Left hindlimb (tissue), 1 donor: ENCODE measurements at places on chromosomes 6 and 20.

DNA sequence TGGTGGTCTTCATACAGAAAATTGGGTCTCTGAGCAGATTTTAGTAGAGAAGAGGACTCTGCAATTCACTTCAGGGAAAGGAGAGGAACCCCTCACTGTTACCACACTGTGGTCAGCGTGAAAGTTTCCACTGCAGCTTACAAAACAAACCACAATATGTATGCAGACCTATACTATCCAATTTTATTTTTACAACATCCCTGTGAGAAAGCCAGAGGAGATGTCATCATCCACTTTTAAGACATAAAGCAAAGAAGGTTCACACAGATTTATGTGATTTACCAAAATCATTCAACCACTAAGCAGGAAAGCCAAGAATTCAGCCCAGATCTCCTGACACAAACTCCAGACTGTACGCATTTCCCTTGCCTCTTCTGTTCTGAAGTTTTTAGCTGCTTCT lies 442.4 kb downstream of the FRK start:
- peak; percentile 58 for DNase-seq

GRCh38 chr6:93790981-93791380 lies 371.6 kb upstream of the EPHA7 start:
- no peak for DNase-seq

GRCh38 chr20:40673442-40673841 lies 15.6 kb downstream of the MAFB start:
- no peak for DNase-seq

- DNase-seq: no peak
Observed at GRCh38 chr6:5464099-5464885, 203.0 kb downstream of the FARS2 start.

DNA sequence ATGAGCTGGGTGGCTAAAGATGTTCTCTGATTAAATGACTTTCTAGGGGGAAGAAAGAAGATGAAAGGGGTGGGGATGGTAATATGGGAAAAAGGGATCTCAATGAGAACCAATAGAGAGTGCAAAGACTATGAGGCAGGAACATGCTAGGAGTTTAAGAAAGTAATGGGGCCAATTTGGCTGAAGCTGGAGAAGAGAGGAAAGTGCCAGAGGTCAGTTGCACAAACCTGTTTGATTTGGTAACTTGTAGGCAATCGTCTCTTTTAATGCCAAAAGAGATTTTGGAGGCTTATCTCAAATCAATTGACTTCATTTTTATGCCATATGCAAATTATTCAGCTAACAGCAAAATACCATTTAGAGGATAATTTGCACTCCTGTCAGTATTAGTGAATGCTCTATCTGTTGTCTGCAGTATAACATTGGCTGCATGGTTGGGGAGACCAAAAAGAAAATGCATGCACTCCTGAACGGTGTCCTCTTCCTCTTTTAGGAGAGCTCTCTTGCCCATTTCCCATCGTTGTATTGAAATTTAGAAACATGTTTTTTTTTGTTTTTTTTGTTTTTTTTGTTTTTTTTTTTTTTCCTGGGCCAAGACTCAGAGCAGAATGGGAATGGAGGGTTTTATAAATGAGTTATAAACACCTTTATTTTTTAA lies 193.9 kb downstream of the BTBD3 start:
- DNase-seq: no peak

GRCh38 chr6:156336089-156336488 lies 441.1 kb upstream of the ARID1B start:
- DNase-seq: no peak

GRCh38 chr6:163419413-163420288 lies 5.1 kb downstream of the QKI start:
- no peak for DNase-seq

GRCh38 chr20:33685328-33686099 lies 671 bp downstream of the E2F1 start:
- peak; percentile 68 for DNase-seq
